ENCODE measurements at places on chromosomes 11 and 22.
A peak's percentile ranks its signal among the peaks of the same experiment; 100 is the strongest.

DNA sequence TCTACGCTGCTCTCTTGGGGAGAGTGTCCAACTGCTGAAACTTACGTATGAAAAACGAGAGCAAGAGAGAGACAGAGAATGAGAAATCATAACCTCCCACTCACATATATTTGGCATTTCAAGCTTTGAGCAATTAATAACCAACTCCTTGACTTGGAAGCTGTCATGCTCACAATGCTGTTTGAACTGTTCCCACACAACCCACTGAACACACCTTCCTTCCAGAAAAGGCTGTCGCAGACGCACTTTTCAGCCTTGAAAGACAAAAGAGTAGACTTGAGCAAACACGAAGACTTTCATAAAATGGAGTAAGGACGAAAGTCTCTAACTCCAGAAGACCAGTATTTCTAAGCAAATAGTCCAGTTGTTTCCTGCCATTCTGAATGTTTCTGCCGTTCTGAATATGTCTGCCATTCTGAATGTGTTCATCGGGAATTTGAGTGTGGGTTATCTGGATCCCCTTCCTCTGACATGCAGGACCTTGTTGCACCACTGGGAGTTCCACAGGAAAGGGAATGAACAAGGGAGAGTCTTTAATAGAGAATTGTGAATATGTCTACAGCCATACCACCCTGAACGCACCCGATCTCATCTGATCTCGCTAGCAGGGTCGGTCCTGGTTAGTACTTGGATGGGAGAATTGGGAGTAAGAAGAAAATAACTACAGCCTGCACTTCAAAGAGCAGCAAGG lies 86.2 kb upstream of the BARX2 start:
- no peak for DNase-seq

GRCh38 chr22:37650463-37651136 lies 7.9 kb upstream of the PDXP start:
- DNase-seq, result no peak

- DNase-seq, result no peak
These were observed 54.5 kb downstream of the PACS1 start for GRCh38 chr11:66124564-66124963.

GRCh38 chr11:9675691-9676090 lies 11.8 kb downstream of the SWAP70 start:
- DNase-seq, result peak; percentile 93

DNA sequence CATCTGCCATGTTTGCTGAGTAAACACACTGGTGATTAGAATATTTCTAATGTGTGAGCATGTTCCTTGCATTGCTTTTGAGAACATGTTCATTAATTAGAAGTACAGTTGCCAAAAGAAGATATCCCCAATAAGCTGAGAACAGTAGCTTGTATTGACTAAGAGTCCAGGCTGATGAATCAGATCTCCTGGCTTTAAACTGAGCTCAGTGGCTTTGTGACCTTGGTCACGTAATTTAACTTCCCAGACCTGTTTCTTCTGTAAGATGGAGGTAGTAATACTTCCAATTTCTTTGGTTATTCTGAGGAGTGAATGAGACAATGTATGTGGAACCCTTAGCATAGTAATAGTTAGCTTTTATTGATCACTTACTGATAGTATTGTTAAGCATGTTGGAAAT lies 61.9 kb downstream of the CYB5R2 start:
- DNase-seq, result no peak

- DNase-seq, result no peak
These were observed 70.2 kb upstream of the EED start for GRCh38 chr11:86174101-86175046.

DNA sequence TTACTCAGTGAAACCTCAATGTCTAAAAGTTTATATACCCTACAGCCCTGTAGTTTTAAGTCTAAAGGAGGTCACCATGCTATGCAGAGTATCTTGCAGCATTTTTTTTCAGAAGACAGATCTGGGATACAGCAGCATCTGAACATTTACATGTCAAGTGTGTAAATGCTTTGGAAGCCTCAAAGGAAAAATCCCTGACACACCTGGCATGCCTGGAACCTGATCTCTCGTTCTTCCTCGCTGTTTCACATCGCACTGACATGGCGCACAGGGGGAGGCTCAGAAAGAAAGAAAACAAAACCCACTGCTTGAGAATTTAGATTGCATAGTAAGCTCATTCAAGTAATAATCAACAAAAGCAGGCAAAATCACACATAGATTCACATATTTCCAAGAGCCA lies 31.0 kb downstream of the PAX6 start:
- no peak for DNase-seq

Data from HAP-1 (cell line).